ENCODE measurements at places on chromosomes 3 and 15.

- no peak for DNase-seq
Observed at GRCh38 chr3:151837057-151837456, 23.1 kb downstream of the AADAC start.

DNA sequence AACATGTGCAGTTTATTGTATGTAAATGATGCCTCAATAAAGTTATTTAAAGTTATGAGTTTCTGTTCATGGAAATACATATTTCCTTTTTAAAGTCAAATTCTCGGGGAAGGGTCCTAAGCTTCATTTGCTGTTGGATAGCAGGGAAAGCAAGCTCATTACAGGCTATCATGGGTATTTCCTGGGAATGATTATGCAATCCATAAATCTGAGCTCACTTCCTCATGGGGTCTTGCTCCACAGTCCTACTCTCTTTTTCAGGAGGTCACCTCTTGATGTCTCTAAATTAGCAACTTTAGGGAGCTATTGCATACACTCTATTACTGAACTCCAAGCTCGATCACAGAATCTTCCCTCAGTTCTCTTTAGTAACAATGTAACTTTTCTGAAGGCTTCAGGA is 69.9 kb upstream of the TP63 start:
- DNase-seq = no peak

GRCh38 chr3:29168696-29169095 is 112.2 kb upstream of the RBMS3 start:
- DNase-seq = no peak

- DNase-seq = no peak
Observed at GRCh38 chr15:70854666-70854976, 664 bp upstream of the LARP6 start.

- peak; percentile 96 for DNase-seq
Observed at GRCh38 chr3:11271986-11272904, at the start of gene ATG7. Gene ATG7, plus strand, starts transcription at chr3:11272397. Its CDS starts 26,299 bp downstream, at chr3:11298696.

GRCh38 chr3:26061947-26062346 is 272.1 kb downstream of the OXSM start:
- DNase-seq = no peak

- no peak for DNase-seq
Observed at GRCh38 chr3:161093895-161094294, 11.3 kb downstream of the B3GALNT1 start.

DNA sequence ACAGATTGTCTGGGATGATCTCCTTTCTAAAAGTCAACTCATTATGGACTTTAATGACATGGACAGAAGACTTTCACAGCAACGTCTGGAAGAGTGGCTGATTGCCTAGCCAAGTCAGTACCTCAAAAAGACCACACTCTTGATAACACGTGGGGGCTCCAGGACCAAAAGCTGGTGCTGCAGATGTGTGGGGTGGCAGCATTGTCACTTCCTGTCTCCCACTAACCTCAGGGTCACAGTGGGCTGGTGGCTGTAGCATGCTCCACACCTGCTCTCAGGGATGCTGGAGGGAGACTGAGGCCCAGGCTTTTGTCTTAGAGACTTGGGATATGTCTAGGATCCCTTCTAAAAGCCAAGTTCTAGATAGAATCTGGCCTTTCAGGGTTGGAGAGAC is 118.1 kb downstream of the APBA2 start:
- no peak for DNase-seq

DNA sequence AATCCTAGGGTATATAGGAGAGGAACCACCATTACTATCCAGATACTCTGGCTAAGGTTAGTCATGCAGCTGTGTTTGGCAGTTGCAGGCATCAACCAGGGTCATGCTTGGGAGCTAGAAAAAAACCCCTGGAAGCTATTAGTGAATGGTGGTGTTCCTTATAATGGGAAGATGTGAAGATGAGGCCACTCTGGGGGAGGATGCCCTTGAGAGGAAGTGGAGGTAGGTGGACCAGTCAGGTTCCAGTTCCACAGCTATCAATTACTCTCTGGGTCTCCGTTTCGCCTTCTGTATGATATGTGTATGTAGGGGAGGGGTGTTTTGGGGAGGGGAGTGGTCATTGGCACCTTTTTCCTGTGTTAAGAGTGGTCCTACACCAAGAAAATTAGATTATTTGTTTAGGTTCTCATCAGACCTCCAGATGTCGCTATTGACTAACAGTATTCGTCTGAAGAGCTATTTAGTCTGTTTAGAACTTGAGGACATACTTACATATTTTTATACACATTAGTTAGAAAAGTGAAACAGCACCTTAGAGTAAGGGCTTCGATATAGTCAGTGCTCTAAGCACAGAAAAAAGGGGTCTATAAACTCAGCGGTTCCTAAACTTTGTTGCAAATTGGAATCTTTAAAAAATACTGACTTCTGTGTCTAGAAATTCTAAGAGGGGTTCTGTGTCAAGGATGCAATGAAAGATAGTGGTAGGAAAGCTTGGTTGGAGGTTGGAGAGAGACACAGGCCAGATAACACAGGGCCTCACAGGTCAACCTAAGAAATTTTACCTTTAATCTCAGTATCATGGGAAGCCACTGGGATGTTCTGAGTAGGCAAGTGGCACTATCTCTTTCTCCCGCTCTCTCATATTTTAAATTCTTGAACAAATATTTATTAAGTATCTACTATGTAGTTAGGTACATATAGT is 9.1 kb upstream of the HPS3 start:
- DNase-seq = no peak

- DNase-seq = no peak
Observed at GRCh38 chr15:66452971-66453580, 44.5 kb downstream of the SNAPC5 start.

DNA sequence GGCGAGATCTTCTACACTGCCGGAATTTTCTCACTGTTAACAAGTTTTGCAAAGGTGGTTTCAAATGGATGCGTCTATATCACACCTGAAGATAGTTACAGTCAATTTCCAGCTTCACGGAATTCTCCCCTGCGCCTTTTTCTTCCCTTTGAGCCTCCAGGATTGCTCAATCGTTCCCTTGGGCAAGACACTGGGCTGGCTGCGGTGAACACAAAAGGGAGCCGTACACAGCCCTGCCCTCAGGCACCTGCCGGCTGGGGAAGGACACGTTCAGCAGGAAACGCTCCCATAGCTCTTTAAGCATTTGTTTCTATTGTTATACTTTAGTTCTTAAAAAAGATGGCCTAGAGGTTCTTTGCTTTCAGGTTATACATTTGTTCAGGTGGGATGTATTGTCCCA is 85.7 kb downstream of the C3orf70 start:
- DNase-seq = no peak

DNA sequence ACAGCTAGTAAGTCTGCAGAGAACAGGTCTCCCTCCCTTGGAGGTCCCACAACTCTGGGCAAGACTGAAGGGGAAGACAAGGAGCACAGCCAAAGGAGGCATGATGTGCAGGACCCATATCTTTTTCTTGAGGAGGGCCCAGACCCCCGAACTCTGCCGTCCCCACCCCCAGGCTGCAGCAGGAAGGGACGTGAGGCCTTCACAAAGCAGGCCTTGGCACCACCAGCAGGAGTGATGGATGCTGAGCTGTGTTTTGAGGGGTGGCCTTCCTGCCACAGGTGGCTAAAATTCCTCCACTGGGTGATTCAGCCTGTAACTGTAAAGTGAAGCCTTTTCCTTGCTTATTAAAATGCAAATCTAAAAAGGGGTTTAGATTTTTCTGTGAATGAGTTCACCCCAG is 8.6 kb downstream of the PLA2G4D start:
- no peak for DNase-seq

DNA sequence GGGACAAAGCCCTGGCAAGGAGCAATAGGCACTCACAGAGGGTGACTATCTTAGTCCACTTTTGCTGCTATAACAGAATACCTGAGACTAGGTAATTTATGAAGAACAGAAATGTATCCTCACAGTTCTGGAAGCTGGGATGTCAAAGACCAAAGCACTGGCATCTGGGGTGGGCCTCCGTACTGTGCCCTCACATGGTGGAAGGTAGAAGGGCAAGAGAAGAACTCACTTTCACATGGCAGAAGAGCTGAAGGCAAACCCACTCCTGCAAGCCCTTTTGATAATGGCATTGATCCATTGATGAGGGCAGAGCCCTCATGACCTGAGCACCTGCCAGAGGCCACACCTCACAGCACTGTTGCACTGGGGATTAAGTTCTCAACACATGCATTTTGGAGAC is 173.4 kb upstream of the C2CD4B start:
- DNase-seq = no peak

GRCh38 chr3:150293401-150294001 is 114.6 kb upstream of the TSC22D2 start:
- no peak for DNase-seq

DNA sequence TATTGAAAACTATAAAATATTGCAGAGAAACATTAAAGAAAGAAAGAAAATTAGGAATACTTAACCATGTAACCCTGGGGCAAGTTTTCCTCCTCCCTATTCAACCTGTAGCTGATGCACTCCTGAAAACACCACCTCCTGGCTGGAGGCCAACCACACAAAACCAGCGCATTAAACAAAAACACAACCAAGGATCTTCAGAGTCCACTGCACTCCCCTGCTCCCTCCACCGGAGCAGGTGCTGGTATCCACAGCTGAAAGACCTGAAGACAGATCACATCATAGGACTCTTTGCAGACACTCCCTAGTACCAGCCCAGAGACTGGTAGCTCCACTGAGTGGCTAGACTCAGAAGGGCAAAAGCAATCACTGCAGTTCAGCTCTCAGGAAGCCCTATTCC is 13.6 kb upstream of the ADAMTS17 start:
- no peak for DNase-seq

- no peak for DNase-seq
Observed at GRCh38 chr15:63918317-63918672, 84.5 kb upstream of the HERC1 start.

GRCh38 chr15:101193120-101193644 is 58.7 kb downstream of the CHSY1 start:
- DNase-seq = no peak

GRCh38 chr3:125302932-125303331 is 72.2 kb downstream of the ZNF148 start:
- DNase-seq = no peak

GRCh38 chr3:178459038-178459410 is 77.2 kb upstream of the KCNMB2 start:
- DNase-seq = no peak

- DNase-seq = no peak
Observed at GRCh38 chr3:194785315-194785714, 99.6 kb downstream of the FAM43A start.

GRCh38 chr3:140188285-140188684 is 253.3 kb downstream of the CLSTN2 start:
- no peak for DNase-seq

GRCh38 chr15:60399246-60399915 is 1.6 kb upstream of the ANXA2 start:
- no peak for DNase-seq

- no peak for DNase-seq
Observed at GRCh38 chr3:13638927-13639326, 90.0 kb downstream of the FBLN2 start.

DNA sequence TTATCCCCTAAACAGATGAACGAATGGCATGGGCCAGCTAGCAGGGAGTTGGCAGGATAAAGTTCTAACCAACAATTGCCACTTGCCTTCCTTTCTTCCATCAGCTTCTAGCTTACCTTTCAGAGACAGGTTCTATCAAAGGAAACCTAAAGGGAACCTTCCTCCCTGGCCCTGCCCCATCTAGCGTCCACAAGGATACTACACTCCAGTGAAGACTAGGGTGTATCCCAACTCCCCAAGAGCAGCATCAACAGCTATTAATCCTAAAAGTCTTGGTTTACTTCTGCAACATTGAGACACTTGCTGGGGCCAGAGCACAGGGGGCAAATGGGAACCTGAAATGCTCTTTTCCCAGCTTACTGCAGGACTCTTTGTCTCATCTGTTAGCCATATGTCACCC is 37.0 kb upstream of the TMC3 start:
- no peak for DNase-seq

DNA sequence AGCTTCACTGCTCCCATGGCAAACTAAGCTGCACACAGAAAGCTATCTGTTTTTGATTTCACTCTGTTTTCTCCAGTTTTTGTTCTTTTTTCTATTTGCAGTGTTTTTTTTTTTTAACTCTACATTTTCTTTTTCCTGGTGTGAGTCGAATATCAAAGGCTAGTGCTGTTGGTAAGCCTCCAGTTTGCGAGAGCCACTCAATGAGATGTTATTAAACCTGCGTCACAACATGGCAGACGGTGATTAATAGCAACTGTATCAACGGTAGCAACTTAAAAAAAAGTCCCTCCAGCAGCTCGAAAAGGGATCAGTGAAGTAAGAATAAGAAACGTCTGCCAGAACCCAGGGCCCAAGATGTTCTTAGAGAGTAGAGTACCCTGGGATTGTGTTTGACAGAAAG is 84.1 kb downstream of the MEIS2 start:
- no peak for DNase-seq

DNA sequence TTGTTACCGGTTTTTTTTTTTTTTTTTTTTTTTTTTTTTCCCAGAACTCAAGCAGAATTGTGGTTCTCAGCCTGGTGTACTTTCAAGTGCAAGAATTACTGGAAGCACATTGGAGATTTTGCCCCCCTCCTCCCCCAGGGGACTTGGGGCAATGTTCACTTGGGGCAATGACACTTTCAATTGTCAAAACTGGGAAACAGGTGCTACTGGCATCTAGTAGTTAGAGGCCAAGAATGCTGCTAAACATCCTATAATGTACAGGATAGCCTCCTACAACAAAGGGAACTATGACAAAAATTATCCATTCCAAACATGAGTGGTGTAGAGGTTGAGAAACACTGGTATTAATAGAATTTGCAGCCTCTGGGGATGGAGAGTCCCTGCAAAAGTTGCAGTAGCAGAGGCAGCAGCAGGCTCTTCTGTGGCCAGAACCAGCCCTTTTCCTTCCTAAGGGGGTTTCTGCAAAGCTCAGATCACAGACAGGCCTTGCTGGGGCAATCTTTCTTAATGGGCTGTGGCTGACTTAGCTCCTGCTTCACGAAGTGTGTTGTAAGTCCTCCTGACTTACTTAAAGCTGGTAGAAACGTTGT is 144.3 kb upstream of the MRPS22 start:
- no peak for DNase-seq

DNA sequence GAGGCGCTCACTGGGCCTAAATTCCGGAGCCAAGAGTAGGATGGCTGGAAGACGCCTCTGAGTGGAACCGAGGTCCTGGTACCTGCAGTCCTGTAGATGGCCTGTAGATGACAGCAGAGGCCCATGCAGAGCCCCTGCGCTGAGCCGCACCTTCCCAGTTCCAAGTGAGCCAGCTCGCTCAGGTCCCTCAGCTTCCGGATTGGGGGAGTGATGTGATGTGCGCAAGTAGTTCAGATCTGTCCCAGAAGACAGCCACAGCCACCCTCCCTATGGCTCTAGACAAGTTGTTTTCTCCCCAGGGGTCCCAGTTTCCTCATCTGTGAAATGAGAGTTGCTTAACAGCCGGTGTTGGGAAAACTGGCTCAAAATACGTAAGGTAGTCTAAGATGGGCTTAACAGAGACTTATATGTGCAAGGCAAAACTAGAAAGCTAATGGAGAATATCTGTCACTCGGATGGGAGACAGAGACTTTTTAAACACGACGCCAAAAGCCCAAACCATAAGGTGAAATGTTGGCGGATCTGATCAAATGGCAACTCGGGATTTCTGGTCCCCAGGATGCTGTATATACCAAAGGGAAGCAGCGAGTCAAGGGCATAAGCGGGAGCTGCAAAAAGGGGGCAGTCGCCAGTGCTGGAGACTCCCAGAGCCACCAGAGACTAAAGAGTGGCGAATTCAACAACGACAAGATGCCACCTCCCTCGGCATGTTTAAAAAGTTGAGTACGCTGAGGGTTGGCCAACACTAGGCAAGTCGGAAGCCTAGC is 765 bp upstream of the MAPKAPK3 start:
- DNase-seq = peak; percentile 78

All from stimulated activated CD8-positive, alpha-beta memory T cell treated with anti-CD3 and anti-CD28 coated beads, Interleukin-15, amount 100 ng/mL, for 48 hours (primary cell).